Right hindlimb (tissue), 1 donor: ENCODE measurements at places on chromosomes 6 and 20.
A peak's percentile ranks its signal among the peaks of the same experiment; 100 is the strongest.

GRCh38 chr6:99521633-99522151 is 6.5 kb upstream of the USP45 start:
- peak; percentile 35 for DNase-seq

DNA sequence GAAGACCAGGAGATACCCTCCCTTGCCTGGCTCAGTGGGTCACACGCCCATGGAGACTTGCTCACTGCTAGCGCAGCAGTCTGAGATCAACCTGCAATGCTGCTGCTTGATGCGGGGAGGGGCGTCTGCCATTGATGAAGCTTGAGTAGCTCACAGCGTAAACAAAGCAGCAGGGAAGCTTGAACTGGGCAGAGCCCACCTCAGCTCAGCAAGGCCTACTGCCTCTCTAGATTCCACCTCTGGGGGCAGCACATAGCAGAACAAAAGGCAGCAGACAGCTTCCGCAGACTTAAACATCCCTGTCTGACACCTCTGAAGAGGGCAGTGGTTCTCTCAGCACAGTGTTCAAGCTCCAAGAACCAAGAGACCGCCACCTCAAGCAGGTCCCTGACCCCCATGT is 271.3 kb downstream of the ESR1 start:
- no peak for DNase-seq

GRCh38 chr6:133637436-133637835 is 251.5 kb upstream of the TCF21 start:
- DNase-seq: no peak

DNA sequence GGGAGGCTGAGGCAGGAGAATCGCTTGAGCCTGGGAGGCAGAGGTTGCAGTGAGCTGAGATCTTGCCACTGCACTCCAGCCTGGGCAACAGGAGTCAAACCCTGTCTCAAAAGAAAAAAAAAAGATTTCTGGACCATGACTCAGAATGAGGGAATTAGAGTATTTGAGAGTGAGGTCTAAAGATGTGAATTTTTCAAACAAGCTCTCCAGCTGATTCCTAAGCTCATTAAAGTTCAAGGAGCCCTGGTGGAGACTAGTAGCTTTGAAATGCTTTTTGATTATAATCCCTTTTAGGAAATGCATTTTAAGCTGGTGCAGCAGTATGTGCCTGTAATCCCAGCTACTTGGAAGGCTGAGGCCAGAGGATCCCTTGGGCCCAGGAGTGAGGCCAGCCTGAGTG is 21.8 kb upstream of the SRF start:
- no peak for DNase-seq

DNA sequence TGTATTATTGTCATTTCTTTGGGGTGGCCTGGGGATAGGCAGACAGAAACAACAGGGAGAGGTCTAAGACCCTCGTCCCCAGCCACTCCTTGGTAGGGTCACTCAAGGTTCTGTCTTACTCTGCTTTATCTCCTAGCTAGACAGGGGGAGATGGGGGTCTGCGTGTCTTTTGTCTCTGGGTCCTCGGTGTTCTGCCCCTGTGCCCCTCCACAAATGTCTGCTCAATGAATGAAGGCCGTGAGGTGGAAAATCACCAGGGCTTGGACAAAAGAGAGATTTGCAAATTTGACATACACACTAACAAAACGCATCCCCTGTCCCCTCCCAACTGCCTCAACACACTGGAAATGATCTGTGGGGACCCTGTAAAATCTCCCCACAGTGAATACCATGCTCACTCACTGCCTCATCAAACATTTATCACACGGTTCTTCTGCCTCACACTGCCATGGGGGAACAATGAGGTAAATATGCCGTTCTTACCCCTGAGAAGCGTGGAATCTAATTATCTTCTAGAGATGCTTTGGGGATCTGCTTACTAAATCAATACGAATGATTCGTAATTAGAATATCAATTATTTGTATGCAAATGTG is 13.2 kb upstream of the VAPB start:
- no peak for DNase-seq

GRCh38 chr6:170278743-170279094 is 12.2 kb downstream of the DLL1 start:
- no peak for DNase-seq

DNA sequence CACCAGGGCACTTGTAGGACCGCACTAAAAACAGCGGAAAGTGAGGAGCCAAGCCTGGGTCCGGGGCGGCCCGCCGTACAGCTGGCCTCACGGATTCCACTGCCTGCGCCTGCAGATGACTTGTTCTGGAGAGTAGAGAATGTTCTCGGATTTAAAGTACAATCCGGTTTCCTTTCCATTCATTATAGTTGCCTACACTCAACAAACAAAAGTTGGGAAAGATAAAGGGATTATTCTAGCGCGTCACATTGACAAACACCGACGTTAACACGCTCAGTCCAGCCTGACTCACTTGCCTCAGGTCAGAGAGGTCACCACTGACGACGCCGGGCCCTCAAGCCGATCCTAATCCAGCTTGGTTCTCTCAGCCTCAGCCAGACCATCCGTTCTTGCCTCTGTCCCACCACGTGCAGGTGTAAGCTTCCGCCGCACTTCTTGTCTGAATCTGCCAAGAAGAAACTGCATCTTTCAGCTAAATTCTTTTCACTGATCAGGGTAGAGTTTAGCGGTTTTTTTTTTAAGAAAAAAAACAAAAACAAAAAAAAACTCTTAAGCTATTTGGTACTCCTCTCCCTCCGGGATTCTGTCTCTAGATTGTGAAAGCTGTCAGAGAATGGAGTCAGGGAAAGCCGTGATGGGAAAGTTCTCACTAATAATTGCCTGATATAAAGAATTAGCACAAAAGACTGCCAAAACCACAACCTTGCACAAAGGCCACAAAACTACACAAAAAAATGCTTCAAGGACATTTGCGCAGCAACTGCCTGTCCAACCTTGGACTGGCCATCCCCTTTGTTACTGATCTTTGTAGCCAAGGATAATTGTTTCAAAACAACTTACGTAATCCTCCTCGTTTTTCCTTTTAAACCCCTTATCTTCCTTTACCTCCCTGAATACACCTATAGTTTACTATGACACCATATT is 1.1 kb upstream of the PHF10 start:
- DNase-seq: peak; percentile 53

DNA sequence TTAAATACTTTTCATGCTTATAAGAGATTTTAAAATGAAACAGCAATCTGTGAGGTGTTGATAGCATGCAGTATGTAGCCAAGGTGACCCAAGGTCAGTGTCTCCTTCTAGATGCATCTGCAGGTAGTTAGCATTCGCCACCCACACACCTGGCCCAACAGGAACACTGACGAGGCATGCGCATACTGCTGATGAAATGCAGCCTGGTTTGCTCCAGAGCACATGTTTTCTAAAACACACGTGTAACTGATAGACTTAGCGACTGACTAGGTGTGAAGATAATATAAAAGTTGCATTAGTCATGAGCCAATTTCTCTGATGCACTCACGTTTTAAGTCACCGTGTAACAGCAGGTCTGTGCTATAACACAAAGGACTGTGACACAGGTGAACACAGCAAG is 77.1 kb upstream of the RPS6KA2 start:
- DNase-seq: no peak

- DNase-seq: no peak
Measured at GRCh38 chr20:62776692-62777527, 19.4 kb upstream of the MRGBP start.

- DNase-seq: no peak
Measured at GRCh38 chr6:10582774-10583508, 61.8 kb downstream of the GCNT2 start.

DNA sequence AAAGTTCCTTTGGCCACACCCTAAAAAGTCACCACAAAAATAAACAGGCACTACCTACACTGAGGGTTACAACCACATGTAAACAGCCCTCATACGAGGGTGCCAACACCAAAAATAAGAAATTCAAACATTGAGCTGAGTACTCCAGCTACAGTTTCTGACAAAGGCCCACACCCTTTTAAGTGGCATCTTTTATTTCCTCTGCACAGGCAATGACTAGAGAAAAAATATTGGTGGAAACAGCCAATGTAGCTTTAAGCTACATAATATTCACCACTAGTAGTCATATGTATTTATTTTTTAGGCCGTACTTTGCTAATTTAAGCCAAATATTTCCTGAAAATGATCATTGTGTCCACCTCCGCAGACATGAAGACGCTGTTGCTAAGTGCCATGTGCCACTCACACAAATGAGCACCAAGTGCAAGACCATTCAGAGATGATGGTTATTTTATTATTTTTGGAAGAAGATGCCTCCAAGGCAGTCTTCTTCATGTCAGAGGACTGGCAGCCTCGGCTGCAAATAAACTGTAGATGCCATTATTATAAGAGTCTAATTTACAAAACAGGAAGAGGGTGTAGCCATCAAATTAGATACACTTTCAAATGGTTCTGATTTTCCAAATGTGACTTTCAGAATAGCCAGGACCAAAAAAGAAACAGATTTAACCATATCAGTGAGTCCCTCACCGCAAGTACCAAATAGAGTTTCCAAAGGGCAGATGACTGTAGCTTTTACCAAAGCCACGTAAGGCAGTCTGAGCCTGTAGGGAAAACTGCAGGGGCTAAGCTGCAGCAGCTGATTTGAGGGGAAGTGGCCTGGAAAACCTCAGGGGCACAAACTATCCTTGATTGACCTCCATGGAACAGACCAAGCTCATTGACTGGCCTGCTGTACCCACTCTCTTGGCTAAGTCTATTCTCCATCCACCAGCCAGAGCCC is 13.4 kb downstream of the CYP24A1 start:
- DNase-seq: no peak

DNA sequence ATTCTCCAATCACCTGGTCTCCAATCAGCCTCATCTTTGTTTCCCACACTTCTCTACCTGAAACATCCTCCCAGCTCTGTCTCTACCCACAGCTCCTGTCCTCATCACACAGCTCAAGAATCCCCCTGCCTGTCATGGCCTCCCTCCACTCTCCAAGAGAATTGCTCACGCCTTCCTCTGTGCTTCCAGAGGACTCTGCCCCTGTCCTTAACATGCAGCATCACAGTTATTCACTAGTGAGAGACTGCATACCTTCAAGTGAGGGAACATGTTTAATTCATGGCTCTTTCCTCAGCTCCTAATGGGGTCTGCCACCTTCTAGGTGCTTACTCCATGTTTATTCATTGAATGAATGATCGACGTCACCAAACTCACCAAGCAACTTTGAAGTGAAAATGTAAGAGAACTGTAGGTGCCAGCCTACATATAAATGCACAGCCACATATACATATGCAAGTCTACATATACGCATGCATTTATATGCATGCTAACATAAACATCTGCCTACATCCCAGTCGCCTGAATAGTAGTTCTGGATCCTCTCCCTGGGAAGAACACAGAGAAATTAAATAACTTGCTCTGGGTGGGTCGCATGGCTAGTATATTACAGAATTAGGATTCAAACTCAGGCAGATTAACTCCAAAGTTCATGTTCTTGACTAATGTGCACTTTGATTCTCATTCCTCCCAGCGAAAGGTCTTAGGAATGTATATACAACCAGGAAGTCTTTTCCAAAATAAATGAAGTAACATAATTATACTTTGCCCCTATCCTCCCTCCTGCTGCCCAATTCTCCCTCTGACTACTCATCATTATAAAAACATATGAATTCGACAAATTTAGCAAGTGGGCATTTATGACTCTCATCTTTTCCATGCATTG is 295.6 kb downstream of the MAFB start:
- DNase-seq: no peak

GRCh38 chr6:39886871-39887270 is 47.4 kb downstream of the MOCS1 start:
- DNase-seq: no peak

DNA sequence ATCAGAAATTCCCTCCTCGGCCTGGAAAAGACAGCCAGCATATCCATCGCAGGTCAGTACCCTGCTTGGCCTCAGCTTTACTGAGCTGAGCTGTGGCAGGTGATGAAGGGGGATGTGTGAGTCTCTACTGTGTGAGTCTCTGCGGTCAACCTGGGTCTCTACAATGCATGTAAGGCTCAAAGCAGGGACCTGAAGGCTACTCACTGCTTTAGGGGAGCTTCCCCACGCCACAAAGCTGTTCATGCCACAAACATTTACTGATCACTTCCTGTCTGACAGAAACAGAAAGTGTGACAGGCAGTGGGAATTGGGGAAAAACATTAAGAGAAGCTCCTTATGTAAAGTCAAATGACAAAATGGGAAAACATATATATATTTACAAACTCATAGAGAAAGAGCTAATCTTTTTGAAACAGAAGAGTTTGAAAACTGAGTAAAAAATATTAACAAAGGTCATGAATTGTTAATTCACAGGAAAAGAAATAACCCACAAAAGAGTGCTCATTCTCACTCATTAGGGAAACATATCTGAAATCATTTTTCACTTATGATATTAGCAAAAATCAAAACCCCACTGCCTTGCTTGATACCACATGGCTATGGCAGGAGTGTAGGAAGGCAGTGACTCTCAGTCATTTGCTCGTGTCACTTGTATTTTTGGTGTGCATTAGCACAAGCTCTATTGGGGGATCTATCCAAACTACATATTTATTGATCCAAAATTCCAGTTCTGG is 5.8 kb downstream of the BTN3A3 start:
- no peak for DNase-seq

DNA sequence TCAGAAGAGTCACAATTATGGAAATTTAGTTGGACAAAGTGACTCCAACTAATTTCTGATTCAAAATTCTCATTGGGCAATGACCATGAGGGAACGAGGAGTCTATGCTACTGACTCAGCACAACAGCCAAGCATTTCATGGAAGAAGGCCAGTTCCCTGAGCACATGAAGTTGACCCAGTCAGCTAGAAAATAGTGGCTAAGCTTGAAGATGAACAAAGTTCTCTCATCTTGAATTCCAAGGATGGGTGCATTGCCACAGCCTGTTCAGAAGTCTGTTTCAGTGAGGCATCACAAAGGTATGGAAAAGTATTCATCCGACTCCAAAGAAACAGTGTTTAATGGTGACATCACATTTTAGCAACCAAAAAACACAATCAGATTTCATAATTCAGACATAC is 676.9 kb downstream of the HACE1 start:
- no peak for DNase-seq

DNA sequence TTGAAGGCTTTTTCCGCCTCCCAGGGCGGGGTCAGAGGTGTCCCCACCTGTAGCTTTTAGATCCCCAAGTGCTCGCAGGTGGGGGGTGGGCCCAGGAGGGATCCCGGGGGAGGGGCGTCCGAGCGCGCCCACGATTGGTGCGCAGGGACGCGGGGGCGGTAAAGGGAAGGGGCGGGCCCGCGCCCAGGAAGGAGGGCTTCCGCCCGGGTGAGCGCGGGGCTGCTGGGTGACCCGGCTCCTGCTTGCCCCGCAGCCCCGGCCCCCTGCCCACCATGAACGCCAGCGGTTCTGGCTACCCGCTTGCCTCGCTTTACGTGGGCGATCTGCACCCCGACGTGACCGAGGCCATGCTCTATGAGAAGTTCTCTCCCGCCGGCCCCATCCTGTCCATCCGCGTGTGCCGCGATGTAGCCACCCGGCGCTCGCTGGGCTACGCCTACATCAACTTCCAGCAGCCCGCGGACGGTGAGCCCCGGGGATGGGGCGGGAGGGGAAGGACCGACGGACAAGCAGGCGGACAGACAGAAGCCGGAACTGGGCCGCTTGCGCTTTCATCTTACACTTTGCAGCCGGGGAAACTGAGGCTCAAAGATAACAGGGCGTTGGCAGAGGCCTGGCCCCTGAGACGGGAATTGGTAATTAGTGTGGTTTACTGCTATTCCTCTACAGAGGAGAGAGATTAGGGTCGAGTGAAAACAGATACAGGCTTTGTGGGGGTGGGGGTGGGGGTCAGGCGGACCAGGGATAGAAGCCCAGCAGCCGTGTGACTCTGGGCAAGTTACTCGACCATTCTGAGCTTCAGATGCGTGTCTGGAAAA is at the start of gene PABPC1L:
Gene PABPC1L (plus strand): TSS at position 189 of the 818 bp plus-strand sequence. CDS start 84 bp downstream, at position 273.
- DNase-seq: peak; percentile 69

- peak; percentile 84 for DNase-seq
Measured at GRCh38 chr6:1348675-1349074, 36.8 kb downstream of the FOXQ1 start.
